Suppressor macrophage treated with lipopolysaccharide for 4 hours (primary cell): ENCODE measurements at places on chromosomes 7 and 10.

- no peak for DNase-seq
Measured at GRCh38 chr10:94102436-94102835, 108.7 kb downstream of the PLCE1 start.

GRCh38 chr7:15685358-15686294 is 857 bp downstream of the MEOX2 start:
- no peak for DNase-seq

- DNase-seq: no peak
Measured at GRCh38 chr7:111092406-111093236, 1.7 kb downstream of the LRRN3 start.

DNA sequence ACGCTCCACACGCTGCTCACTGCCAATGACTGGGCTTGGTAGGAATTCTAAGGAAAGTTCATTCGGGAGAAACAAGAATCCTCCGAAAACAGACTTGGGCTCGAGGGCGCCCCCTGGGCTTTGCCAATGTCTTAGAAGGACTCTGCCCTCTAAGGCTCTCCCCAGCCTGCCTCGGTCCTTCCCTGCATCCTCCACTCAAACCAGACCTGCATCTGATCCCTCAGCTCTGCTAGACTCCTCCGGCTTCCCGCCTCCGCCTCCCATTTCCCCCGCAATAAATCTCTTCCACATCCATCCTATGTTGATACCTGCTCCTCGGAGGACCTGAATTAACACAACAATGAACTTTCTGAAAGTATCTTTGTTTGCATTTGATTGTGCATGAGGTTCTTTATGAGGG is 177.6 kb downstream of the PLPP4 start:
- no peak for DNase-seq

- DNase-seq: no peak
Measured at GRCh38 chr7:151769188-151769821, 107.6 kb downstream of the PRKAG2 start.

GRCh38 chr7:17934612-17935240 is 5.6 kb downstream of the SNX13 start:
- peak; percentile 37 for DNase-seq

GRCh38 chr7:137873524-137873923 is 26.8 kb upstream of the DGKI start:
- peak; percentile 38 for DNase-seq

DNA sequence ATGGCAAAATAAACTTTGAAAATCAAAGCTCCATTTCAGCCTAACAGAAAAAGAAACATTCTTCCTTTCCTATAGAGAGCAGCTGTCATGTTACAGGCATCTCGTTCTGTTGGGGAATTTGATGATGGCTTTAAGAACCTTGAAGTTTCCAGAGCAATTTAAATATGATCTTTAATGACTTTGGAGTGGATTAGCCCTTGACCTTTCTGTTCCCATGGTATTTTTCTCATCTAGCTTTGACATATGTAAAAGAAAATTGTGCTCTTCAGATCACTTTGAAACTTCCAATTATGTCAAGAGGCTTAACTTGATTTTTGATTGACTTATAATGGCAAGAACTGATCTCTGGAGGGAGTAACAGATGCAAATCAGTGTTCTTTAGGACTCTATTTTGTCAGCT is 157.6 kb upstream of the SEMA3E start:
- no peak for DNase-seq

DNA sequence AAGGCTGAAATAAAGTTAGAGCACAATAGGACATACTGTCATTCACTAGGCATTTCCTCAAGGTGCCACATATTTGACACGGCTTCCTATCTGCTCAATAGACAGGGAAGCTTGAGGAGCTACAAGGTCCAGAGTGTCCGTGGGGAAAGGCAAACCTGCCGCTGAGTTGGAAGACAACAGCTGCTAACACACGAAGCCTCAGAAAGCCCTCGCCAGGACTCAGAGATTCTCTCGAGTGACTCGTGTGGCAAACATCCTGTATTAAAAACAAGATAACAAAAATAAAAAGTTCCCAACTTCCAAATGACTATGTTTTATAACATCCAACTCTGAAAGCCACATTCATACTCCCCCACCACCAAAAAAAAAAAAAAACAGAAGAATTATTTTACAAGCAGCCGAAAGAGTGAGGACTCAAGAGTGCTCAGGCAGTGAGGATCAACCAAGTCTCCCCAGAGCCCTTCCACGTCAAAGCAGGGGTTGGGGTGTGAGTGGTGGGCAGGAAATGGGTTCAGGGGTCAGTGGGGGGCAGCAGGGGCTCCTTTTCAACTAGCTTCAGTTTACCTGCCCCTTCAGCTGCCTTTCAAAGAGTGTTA is 67.6 kb downstream of the STK17A start:
- no peak for DNase-seq

GRCh38 chr10:51485668-51486067 is 213.7 kb downstream of the CSTF2T start:
- DNase-seq: no peak

DNA sequence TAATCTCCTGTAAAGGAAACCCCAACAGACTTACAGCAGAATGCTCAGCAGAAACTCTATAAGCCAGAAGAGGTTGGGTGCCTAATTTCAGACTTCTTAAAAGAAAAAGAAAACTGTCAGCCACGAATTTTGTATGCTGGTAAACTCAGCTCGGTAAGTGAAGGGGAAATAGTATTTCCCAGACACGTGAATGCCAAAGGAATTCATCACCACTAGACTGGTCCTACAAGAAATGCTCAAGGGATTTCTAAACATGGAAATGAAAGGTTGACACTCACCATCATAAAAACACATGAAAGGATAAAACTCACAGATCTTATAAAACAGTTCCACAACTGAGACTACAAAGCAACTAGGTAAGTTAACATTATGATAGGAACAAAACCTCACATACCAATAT is 68.6 kb downstream of the GLCCI1 start:
- DNase-seq: no peak

DNA sequence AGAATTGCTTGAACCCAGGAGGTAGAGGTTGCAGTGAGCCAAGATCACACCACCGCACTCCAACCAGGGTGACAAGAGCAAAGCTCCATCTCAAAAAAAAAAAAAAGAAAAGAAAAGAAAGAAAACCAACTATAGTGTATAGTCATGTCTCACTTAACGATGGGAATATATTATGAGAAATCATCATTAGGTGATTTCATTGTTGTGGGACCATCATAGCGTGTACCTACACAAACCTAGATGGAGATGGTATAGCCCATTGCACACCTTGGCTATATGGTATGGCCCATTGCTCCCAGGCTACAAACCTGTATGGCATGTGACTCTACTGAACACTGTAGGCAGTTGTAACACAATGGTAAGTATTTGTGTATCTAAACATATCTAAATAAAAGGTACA is 8.5 kb upstream of the GALNT11 start:
- no peak for DNase-seq

GRCh38 chr7:103025341-103025740 is 49.3 kb downstream of the FBXL13 start:
- DNase-seq: peak; percentile 3

DNA sequence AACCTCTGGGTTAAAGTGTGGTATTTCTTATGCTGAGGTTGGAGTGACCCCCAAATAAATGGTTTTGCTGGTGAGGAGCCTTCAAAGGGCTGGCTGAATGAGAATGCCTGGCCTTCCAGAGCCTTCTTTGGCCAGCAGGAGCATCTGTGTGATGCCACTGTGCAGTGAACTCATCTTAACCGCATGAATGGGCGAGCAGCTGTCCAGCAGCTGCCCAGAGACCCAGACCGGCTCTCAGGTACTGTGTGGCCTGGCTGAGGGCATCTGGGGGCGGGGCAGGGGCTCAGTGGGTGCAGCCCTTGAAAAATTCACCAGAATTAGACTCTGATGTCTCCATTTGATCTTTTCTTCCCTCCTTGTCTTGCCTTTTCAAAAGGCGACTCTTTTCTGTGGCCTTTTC is 59.0 kb downstream of the SYPL1 start:
- no peak for DNase-seq

DNA sequence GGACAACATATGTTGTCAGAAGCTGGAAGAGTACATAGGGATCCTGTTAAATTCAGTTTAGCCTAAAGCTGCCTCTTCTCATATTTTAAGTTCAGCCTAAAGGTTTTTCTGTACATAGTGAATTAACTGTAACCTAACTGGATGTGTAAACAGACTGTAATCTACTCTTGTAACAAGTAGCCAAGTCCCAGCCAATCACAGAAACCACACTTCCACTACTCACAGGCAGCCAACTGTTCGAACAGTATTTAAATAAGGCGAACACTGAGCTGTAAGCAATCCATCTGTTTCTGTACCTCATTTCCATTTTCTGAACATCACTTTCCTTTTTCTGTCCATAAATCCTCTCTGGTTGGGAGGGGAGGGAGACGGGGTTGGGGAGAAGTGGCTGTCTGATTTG is 15.0 kb upstream of the STN1 start:
- no peak for DNase-seq

DNA sequence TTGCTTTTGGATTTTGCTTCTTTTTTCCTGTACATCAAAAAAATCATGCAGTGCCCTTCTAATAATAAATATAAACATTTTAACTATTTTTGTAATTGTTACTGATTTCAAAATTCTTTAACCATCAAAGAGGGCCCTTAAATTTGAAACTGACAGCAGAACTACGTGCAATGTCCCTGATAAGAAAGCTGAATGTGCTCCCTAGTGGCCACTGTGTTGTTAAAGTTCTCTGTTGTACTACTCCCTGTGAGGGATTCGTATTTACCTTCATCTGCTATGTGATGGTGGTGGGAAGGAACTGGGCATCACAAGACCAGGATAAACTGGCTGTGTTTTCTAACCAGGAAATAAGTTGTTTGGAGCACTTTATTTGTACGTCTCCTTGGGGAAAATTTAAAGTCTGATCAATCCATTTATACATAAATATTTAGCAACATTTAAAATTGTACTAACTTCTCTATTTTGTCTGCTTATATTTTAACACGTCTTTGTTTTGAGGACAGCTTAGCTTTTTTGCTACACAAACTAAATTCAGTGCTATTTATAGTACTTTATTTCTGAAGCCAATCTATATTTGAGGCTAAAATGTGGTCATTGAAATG is 322.4 kb downstream of the HGF start:
- DNase-seq: peak; percentile 27

- DNase-seq: peak; percentile 10
Measured at GRCh38 chr10:114767986-114768821, 53.4 kb upstream of the FHIP2A start.

GRCh38 chr7:22016507-22016906 is 70.8 kb upstream of the CDCA7L start:
- no peak for DNase-seq

GRCh38 chr10:42960491-42960990 is 116.3 kb upstream of the RET start:
- no peak for DNase-seq

DNA sequence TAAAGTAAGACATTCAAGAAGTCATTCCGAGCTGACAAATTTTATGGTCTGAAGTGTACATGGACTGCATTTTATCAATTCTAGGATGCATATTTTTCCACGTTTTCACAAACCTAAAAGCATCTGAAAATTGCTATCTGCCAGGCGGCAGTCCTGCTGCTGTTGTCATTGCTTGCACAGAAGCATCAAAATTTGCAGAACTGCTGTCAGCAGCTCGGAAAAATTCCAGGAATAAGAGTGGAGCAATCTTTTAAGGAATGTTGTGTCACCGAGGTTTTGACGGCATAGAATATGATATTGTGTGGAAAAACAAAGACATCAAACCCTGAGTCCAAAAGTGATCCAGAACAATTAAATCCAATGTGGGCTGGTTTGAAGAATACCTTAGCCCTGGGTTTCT is 61.4 kb downstream of the CHCHD3 start:
- no peak for DNase-seq

- DNase-seq: no peak
Measured at GRCh38 chr7:130191791-130192190, 13.4 kb downstream of the TMEM209 start.

- no peak for DNase-seq
Measured at GRCh38 chr7:74103219-74103772, 19.7 kb downstream of the LIMK1 start.

GRCh38 chr10:71432956-71433767 is 36.4 kb downstream of the CDH23 start:
- no peak for DNase-seq

GRCh38 chr10:124301736-124302135 is 117.0 kb downstream of the OAT start:
- DNase-seq: no peak

- DNase-seq: no peak
Measured at GRCh38 chr7:147412782-147413556, 1177.6 kb upstream of the C7orf33 start.

DNA sequence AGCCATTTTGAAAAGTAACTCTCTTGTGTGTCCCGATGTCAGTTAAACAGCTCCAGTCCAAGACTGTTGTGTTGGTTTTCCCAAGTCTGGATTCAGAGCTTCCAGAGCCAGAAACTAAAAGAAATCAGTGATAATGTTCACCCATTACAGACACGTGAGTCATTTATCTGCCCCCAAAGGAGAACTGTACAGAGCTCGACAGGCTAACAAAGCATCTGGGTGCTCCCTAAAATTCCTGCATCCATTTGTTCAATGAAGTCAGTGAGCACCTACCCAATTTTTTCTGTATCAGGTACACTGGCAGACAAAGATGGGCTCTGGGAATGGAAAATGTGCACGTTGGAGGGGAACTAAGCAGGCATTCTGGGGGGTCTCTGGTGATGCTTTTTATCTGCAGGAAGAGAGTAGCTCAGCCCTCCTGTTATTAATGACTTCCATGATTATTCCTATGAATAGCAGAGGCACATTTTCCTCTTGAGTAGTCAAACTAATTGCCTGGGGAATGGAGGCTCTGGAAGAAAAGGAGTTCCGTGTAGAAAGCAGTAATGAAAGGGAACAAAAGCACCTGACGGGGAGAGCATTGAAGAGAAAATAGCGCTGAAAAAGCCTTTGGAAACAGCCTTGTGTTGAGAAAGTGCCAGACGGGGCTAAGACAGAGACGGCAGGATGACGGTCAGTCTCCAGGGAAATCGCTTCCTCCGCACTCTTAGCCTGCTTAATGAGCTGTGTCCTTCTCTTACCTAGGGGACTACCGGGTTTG is 75.3 kb downstream of the GAD2 start:
- no peak for DNase-seq

- no peak for DNase-seq
Measured at GRCh38 chr10:124837687-124838086, 36.1 kb downstream of the ABRAXAS2 start.

DNA sequence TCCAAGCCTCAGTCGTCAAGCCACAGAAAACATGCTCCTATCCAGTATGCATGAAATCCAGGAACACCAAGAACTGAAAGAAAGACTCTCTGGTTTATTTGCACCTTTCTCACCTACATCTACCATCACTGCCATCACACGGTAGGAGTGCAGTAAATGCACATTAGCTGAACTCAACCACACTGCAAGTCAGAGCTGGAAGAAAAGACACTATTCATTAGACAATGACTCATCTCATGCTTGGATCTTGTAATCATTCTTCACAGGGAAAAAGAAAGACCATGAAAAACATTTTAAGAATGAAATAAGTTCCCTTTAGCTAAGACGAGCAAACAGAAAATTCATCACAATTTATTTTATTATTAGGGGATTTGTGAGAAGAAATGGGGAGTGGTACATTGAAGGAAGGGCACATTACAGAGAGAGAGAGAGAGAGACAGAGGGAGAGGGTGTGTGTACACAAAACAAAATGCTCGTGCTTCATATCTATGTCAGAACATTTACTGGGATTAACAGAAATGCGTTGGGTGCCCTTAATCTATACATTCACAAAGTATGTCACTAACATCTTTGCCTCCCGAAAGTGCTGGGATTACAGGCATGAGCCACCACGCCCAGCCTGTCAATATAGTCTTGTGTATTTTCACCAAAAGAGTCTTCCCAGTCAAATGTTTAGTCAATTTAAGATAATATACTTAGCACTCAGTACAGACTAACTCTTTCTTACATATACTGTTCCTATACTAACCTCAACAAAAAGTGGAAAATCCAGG is 324.9 kb downstream of the PARD3 start:
- DNase-seq: no peak
